ENCODE measurements at places on chromosomes 3 and 15.

GRCh38 chr15:66108483-66109265, 144.9 kb downstream of the MEGF11 start:
- DNase-seq: no peak

GRCh38 chr15:66955871-66956585, 109.4 kb upstream of the SMAD3 start:
- DNase-seq: no peak

GRCh38 chr3:158789592-158789991, 12.3 kb upstream of the MFSD1 start:
- DNase-seq: no peak

- DNase-seq: no peak
These were observed 16.8 kb upstream of the SMAD3 start for GRCh38 chr15:67048281-67049279.

Data from hypothalamus (tissue), 51 donors.